ENCODE measurements at places on chromosomes 1 and 21. TPM values are rescaled to one million over a fixed set of nuclear protein-coding genes. Genes with fewer than 3 reads are reported as not detected.

CEP85 gene
- total RNA-seq: 27.8 TPM

CD101 gene
- 1.2 TPM for total RNA-seq

HSD11B1 gene
- 53.0 TPM for total RNA-seq

TCHH gene
- total RNA-seq: 7.0 TPM

GPR25 gene
- not detected for total RNA-seq

AMY1B gene
- total RNA-seq: not detected

ANKRD65 gene
- total RNA-seq: 10.3 TPM

OPRD1 gene
- total RNA-seq: not detected

TMEM125 gene
- total RNA-seq: 19.5 TPM

GGPS1 gene
- total RNA-seq: 22.1 TPM

SH2D5 gene
- total RNA-seq: not detected

NR0B2 gene
- total RNA-seq: not detected

DNA sequence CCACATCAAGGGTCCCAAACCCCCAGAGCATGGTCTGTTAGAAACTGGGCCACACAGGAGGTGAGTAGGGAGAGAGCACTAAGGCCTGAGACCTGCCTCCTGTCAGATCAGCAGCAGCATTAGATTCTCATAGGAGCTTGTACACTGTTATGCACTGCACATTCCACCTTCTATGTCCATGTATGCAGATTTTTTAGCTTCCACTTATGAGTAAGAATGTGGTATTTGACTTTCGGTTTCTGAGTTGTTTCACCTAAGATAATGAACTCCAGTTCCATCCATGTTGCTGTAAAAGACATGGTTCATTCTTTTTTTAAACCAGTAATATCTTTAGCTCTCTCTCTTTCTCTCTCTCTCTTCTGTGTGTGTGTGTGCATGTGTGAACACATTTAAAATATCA is 663 bp upstream of the GBP6 start:
- DNase-seq: no peak
- H3K36me3 ChIP-seq: no peaks in the 10 kb centered on the region
- H3K4me1 ChIP-seq: peaks cover 17% of the 10 kb centered on the region
- no peak overlapping the region for H3K4me3 ChIP-seq
- no peaks in the 10 kb centered on the region for H3K27me3 ChIP-seq

DNA sequence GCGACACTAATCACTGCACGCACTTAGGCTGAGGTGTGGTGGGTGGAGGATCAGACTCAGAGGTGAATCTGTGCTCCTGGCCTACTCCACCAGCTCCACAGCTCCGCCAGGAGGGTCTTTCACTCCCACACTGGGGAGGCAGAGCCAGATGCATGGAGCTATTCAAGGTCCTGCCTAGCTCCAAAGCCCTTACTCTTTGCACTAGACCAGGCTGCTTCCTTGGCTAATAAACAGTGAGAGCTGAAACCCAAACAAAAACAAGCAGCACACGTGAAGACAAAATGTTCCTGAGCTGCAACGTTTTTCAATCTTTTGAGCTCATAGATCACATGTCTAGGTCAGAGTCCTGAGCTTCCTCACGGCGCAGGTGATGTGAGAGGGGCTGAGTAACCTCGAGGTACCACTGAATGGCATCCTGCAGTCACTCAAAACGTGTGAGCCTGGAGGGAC is 19.2 kb downstream of the CAPZB start:
- no peaks in the 10 kb centered on the region for H3K27me3 ChIP-seq
- H3K4me1 ChIP-seq: peaks cover 86% of the 10 kb centered on the region
- H3K27ac ChIP-seq: peak overlapping the region; percentile 59
- peaks cover 3% of the 10 kb centered on the region for H3K36me3 ChIP-seq
- H3K4me3 ChIP-seq: no peak overlapping the region
- no peak for DNase-seq

DNA sequence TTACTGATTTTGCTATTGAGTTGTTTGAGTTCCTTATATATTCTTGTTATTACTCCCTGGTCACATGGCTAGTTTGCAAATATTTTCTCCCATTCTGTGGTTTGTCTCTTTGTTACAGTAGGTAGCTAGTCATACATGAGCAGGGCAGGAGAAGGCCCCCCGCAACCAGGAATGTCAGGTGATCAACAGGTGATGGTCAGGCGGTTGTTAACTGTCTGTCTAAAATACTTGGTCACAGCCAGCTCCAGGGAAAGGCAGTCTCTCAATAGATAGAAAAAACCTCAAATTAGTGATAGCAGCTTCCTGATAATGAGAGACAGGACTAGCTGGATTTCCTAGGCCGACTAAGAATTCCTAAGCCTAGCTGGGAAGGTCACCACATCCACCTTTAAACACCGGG is 217.9 kb downstream of the RHOU start:
- H3K4me1 ChIP-seq: peaks cover 4% of the 10 kb centered on the region
- no peak for DNase-seq
- no peaks in the 10 kb centered on the region for H3K36me3 ChIP-seq
- no peak overlapping the region for H3K27ac ChIP-seq

DNA sequence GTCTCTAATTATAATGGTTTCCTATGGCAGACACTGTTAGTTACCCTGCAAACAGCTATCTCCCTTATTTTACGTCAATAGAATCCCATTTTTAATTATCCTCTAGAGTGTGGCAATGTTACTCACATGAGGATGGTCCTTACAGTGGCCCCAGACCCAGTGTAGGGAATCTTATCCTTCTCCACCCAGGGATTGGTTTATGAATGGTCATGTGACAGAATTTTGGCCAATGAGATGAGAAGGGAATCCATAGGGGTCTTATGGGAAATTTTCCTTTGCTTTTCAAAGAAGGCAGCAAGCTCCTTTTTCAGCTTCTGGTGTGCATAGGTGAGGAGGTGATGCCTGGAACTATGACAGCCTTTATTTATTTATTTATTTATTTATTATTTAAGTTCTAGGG is 59.0 kb upstream of the HUNK start:
- H3K27me3 ChIP-seq: no peaks in the 10 kb centered on the region
- no peak overlapping the region for H3K27ac ChIP-seq
- no peak for DNase-seq
- H3K36me3 ChIP-seq: no peaks in the 10 kb centered on the region

GRCh38 chr1:154741327-154741726 is 128.8 kb downstream of the KCNN3 start:
- H3K27ac ChIP-seq: no peak overlapping the region
- peaks cover 7% of the 10 kb centered on the region for H3K27me3 ChIP-seq
- no peaks in the 10 kb centered on the region for H3K36me3 ChIP-seq
- H3K4me1 ChIP-seq: no peaks in the 10 kb centered on the region
- no peak for DNase-seq

DNA sequence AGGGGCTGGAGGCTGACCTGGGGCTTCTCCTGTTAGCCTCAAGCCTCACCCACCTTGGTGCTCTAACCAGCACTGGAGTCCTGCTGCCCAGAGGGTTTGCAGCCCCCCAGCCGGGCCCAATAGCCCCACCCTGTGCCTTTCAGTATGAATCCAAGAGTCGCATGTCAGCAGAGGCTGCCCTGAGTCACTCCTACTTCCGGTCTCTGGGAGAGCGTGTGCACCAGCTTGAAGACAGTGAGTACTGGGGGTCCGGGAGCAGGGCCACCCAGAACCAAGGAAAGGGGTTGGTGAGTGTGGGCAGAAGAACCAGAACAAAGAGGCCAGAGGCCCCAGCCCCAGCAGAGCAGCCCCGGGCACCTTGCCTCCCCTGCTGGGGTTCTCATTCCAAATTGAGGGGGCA is 25.6 kb downstream of the CDK18 start:
- H3K27ac ChIP-seq: no peak overlapping the region
- H3K4me1 ChIP-seq: peaks cover 9% of the 10 kb centered on the region
- DNase-seq: no peak
- H3K36me3 ChIP-seq: no peaks in the 10 kb centered on the region
- H3K27me3 ChIP-seq: peaks cover under 1% of the 10 kb centered on the region
- no peak overlapping the region for H3K4me3 ChIP-seq

GRCh38 chr1:21123287-21123948 is 53.3 kb downstream of the EIF4G3 start:
- no peak overlapping the region for H3K4me3 ChIP-seq
- no peaks in the 10 kb centered on the region for H3K36me3 ChIP-seq
- DNase-seq: no peak

DNA sequence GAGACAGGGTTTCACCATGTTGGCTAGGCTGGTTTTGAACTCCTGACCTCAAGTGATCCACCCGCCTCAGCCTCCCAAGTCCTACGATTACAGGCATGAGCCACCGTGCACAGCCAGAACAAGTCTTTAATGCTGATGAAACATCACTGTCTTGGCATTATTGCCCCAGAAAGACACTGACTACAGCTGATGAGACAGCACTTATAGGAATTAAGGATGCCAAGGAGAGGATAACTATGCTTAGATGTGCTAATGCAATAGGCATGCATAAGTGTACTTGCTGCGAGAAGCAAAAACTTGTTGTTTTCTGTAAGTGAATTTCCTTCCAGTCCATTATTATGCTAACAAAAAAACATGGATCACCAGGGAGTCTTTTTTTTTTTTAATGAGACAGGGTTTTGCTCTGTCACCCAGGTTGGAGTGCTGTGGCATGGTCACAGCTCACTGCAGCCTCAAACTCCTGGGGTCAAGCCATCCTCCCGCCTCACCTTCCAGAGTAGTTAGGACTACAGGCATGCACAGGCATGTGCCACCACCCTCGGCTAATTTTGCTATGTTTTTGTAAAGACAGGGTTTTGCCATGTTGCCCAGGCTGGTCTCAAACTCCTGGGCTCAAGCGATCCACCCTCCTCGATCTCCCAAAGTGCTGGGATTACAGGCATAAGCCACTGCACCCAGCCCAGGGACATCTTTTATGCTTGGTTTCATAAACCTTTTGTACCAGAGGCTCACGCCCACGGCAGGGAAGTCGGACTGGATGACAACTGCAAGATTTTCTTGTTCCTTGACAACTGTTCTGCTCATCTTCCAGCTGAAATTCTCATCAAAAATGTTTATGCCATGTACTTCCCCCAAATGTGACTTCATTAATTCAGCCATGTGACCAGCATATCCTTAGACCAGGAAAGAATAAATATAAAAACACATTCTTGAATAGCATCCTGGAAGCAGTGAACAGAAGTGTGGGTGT is 23.1 kb downstream of the RHEX start:
- H3K27ac ChIP-seq: no peak overlapping the region
- no peaks in the 10 kb centered on the region for H3K27me3 ChIP-seq
- no peaks in the 10 kb centered on the region for H3K36me3 ChIP-seq
- H3K4me1 ChIP-seq: peaks cover 4% of the 10 kb centered on the region
- DNase-seq: no peak

DNA sequence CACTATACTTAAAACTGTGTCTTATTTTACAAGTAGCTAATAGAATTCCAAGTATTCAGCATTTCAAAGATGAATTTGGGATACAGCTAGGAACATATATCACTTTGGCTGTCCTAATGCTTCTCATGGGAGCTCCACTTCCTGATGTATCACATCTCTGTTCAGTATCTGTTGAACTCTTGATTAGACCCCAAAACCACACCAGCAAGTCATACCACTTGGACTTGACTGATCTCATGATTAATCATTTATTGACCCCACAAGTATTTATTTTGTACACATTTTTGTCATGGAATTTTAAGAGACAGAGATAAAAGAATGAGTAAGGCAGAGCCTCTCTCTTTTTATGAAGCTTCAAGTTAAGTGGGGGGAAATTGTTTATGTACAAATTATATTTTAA is 30.0 kb downstream of the TMPRSS15 start:
- H3K4me3 ChIP-seq: no peak overlapping the region
- DNase-seq: no peak
- no peaks in the 10 kb centered on the region for H3K27me3 ChIP-seq
- no peaks in the 10 kb centered on the region for H3K36me3 ChIP-seq
- H3K4me1 ChIP-seq: no peaks in the 10 kb centered on the region
- no peak overlapping the region for H3K27ac ChIP-seq

DNA sequence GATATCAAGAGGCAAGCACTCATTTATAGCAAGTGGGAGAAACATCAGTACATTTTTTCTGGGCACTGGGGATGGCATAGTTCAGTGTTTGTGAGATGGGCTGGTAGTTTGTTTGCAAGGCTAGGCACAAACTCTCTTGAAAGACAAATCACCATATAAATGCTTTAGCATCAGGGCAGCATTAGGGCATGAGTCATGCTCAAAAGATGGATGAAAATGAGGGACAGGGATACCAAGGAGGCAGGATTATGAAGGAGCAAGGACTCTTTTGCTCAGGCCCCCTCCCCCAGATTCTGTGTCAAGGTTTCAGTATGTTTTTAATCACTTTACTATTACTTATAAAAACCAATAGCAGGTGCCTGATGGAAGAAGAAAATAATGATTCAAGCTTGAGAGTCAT is 43.9 kb upstream of the CAMK1G start:
- DNase-seq: no peak
- no peaks in the 10 kb centered on the region for H3K36me3 ChIP-seq
- no peak overlapping the region for H3K4me3 ChIP-seq
- peaks cover 4% of the 10 kb centered on the region for H3K27me3 ChIP-seq

GRCh38 chr1:89962742-89963075 is 32.2 kb upstream of the ZNF326 start:
- H3K4me3 ChIP-seq: no peak overlapping the region
- no peak for DNase-seq
- H3K27ac ChIP-seq: no peak overlapping the region
- H3K36me3 ChIP-seq: no peaks in the 10 kb centered on the region
- no peaks in the 10 kb centered on the region for H3K4me1 ChIP-seq
- no peaks in the 10 kb centered on the region for H3K27me3 ChIP-seq

Measured in suprapubic skin (tissue), 4 donors.